Activated CD8-positive, alpha-beta memory T cell treated with anti-CD3 and anti-CD28 coated beads, Interleukin-2, amount 10 ng/mL, durations not matched to agents 7 days and 5 days (primary cell): ENCODE measurements at places on chromosomes 4 and X.

DNA sequence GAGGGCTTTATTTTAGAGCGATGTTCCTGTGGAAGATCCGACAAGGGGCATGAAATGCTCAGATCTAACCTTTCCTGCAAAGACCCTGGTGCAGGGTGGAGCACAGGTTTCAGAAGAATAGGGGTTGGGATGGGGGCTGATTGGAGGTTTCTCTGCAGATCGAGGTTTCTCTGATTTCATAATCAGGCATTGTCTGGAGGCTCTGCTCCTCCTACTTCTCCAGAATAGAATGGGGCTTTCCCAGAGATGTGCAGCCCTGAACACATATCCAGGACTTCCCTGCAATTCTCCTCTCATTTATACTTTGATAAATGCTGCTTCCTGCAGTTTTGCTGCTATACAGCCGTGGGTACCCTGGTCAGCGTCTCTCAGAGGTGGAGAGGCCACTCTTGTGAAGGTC is 397.6 kb upstream of the BOD1L1 start:
- DNase-seq: no peak

- no peak for DNase-seq
Observed at GRCh38 chr4:5976921-5977320, 41.3 kb downstream of the C4orf50 start.

DNA sequence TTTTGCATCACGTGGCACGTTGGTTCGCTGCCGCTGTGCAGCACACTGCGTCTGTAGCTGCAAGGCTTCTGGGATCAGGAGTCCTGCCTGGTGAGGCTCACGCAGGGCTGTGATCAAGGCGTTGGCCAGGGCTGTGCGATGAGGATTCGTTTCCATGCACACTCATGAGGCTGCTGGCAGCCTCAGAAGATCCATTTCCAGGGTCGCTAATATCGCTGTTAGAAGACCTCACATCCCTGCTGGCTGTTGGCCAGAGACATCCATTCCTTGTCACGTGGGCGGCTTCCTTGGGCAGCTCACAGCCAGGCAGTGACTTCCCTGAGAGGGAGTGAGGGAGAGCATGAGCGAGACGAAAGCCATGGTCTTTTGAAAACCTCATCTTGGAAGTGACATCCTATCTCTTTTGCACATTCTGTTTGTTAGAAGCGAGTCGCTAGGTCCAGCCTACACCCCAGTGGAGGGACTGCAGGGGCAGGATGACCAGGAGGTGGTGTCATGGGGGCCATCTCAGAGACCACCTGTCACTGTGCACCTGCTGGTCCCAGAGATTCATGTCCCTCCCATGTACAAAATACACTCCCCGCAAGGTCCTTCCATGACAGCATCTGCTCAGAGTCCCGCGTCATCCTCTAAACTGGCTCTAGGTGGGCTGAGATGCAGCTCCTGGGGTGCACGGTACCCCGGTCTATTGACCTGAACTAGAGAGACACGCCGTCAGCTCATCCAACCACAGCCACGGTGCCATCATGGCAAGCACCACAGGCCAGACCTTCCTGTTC is 12.2 kb downstream of the RGS12 start:
- DNase-seq: no peak

DNA sequence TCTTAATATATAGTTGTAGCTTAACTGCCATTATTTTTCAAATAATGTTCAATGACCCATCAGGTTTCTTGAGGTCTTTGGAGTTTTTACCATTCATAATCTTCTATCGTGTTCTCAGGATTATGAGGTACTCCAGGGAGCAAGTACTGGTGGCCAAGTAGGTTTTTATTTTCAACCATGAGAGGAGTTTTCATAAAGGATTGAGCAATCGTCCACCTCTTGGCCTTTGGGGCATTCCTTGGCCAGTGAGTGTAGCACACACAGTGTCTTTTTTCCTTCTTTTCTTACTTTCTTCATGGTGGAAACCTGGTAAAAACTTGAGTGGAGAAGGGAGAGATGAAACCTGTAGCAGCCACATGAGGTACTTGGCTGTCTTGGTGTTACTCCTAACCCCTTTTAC is 567.0 kb upstream of the NR3C2 start:
- DNase-seq: no peak

GRCh38 chr4:11297627-11298026 is 131.1 kb downstream of the HS3ST1 start:
- DNase-seq: no peak

DNA sequence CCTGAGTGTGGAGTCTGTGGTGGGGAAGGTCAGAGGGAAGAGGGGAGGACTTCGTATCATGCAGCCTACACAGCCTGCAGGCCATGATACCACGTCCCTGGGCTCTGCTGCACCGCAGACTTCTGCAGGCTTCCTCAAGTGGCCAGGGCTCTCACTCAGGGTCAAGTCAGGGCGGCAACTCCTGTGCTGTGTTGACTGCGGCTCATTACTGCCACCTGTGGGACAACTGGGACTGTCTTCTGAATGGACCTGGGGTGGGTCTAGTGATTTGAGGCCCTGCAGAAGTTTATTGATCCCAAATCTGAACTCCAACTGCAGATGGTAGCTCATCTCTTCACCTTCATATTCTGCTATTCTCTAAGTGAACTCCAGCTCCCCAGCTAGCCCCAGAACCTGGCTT is 167.1 kb downstream of the NSUN7 start:
- DNase-seq: peak; percentile 47

- no peak for DNase-seq
Observed at GRCh38 chr4:7585768-7586167, 151.0 kb upstream of the PSAPL1 start.

DNA sequence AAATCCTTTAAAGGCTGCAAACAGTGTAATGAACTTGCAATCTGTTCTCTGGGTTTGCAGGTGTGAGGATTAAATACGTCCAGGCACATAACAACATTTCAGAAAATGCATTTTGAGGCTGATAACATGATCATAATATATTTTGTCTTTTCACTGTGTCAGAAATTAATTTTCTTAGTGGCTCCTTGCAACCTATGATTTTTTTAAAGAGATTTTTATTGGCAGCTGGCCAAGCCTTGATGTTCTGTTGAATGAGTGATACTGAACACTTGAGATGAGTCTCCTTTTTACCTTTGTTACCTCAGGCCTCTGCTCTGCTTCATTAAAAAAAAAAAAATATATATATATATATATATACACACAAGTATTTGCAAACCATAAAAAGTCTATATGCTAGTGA is 68.2 kb upstream of the TENM3 start:
- no peak for DNase-seq

DNA sequence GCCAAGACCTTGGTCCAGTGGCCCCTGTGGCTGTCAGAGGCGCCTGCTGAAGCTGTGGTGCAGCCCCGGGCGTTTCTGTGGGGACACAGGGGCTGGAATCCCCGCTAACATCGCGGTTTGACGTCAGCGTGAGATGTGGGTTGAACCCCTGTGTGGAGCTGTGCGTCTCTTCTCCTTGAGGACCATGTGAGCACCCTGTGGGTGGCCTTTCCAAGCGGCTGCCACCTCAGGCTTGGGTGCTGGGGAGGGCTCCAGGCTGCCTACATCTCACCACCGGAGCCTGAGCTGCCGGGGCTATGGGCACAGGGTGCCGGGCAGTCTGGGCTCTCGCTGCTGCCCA is 27.7 kb downstream of the UVSSA start:
- DNase-seq: no peak

GRCh38 chr4:55029321-55029720 is 96.1 kb downstream of the KDR start:
- DNase-seq: no peak

DNA sequence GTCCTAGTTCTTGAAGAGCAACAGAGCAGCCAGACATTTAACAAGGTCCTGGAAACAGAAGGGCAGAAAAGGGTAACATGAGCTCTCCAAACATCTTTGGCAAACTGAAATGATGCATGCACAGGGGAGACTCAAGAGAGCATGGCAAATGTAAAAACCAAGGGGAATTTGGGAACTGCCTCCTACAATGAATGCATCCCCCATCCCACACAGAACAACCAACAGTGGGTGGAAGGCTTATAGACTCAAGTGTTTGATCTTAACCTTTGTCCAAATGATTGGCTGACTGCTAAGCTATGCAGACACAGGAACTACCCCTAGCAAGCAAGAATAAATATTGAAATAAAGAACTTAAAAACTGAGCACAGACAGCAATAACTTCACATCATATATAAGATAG is 74.4 kb downstream of the CENPC start:
- DNase-seq: no peak

DNA sequence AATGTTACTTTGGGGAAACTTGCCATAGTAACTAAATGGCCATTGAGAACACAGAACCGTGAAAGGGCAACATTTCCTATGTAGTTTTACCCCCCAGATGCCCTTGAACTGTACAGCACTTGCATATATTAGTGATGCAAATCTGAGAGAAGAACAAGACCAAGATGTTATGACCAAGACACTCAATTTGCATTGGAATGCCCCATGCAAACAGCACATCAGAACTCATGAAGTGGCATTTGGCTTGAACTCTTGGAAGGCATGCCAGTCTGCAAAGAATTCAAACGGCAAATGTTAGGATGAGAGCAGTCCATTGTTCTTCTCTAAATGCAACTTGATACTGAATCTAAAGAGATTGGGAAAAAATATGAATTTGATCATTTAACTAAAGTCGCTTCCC is 139.4 kb upstream of the CXorf66 start:
- DNase-seq: no peak

GRCh38 chr4:16952896-16953630 is 54.6 kb upstream of the LDB2 start:
- DNase-seq: no peak

DNA sequence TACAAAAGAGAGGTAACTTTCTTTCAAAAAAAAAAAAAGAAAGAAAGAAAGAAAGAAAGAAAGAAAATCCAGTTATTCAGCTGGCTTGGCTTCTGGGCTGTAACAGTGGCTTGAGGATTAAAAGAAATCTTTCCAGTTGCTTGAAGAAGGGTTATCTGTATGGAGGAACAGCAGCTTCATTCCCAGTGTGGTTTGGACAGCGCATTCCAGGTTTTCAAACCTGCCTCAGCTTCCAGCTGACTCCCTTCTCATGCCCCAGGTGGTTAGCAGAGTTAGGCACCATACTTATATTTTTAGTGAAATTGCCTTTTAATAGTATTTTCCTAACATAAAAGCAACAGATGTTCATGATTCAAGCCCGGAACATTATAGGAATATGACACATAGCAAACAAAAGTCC is 48.6 kb downstream of the TMEM164 start:
- no peak for DNase-seq

DNA sequence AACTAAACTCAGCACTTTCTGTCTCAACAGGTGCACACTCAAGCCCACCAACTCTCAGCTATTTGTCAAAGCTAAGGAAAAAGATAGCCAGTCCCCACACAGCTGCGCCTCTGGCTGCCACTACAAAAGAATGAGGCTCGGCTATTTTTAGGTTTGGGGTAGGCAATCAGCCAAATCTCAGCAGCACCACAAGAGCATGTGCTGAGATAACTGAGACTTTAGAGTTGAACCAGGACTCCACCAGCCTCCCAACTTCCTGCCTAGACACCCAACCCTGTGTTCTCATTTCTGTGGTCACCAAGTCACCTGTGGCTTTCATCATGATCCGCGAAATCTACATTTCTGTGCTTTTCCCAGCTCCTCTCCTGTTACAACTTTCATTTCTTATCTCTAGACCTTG is 28.0 kb downstream of the DMD start:
- DNase-seq: no peak

GRCh38 chrX:39431893-39432292 is 630.6 kb downstream of the MID1IP1 start:
- no peak for DNase-seq

- no peak for DNase-seq
Observed at GRCh38 chrX:79592259-79592658, 225.1 kb upstream of the ITM2A start.

DNA sequence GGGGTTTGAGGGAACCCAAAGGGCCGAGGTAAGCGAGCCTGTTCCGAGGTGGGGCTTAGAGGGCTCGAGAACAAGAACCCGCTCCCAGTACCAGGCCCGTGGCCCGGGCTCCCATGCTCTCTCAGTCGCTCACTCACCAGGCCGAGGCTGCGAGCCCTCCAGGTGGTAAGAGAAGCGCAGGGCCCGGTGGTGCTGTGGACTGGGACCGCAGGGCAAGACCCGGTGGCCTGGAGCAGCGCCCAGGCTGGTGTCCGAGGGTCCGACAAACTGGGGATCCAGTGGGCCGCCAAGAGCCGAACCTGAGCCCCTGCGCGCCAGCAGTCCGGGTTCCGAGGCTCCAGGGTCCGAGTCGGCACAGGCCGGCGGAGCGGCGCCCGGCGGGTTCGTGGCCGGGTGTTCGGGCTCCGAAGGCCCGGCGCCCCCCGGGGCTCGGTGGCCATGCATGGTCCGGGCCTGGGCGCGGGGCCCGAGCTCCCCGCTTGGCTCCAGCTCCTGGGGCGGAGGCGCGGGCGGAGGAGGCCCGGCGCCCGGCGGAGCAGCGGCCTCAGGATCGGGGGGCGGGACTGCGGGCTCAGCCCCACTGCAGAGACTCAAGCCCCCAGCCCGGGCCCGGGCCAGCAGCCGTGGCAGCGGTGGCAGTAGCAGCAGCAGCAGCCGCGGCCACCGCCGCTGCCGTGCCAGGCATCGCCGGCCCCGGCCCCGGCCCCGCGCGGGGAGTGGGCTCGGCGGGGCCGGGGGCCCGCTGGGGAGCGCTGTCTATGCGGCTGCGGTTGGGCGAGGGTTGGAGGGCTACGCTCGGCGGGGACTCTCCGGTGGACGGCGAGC is 833 bp downstream of the FGD1 start:
- DNase-seq: no peak

- no peak for DNase-seq
Observed at GRCh38 chr4:128983771-128984485, 109.4 kb downstream of the SCLT1 start.

GRCh38 chr4:102441978-102442911 is 58.9 kb upstream of the NFKB1 start:
- no peak for DNase-seq

GRCh38 chr4:150457802-150458201 is 124.1 kb upstream of the MAB21L2 start:
- DNase-seq: no peak

GRCh38 chr4:174910271-174910670 is 7.9 kb upstream of the ADAM29 start:
- DNase-seq: no peak

GRCh38 chr4:10111067-10111801 is 5.4 kb downstream of the WDR1 start:
- no peak for DNase-seq

DNA sequence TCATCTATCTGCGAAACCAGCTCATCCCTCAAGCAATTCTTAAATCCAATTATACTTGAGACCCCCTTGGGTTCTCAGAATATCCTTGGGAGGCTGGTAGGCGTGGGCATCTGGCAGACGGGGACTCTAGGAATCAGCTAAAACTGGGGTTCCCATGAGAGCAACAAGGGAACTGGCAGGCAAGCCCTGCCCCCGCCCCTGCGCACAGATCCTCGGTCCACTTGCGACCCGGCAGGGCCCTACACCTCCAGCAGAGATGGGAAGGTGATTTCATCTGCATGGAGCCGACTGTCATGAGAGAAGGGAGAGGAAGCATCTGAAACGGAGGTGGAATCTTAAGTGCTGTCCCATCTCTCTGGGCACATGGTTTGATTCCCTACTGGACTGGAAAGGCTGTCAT is 9.9 kb upstream of the C4orf50 start:
- DNase-seq: no peak

GRCh38 chr4:74335341-74336021 is 27.2 kb downstream of the EPGN start:
- no peak for DNase-seq

- DNase-seq: no peak
Observed at GRCh38 chrX:14864631-14865030, 8.2 kb downstream of the FANCB start.
